Subcutaneous adipose tissue (tissue), 4 donors: ENCODE measurements at places on chromosomes 2 and 18. TPM values are rescaled to one million over a fixed set of nuclear protein-coding genes. Genes with fewer than 3 reads are reported as not detected.

SCN3A gene
- total RNA-seq, result 0.38 TPM

NMUR1 gene
- 3.3 TPM for total RNA-seq

KCNK3 gene
- 5.6 TPM for total RNA-seq

FIGN gene
- total RNA-seq, result 14.1 TPM

CXCR1 gene
- not detected for total RNA-seq

CYB5A gene
- total RNA-seq, result 514 TPM

ACMSD gene
- total RNA-seq, result not detected

NPHP1 gene
- total RNA-seq, result 5.7 TPM

TMEM127 gene
- 42.8 TPM for total RNA-seq

GPR155 gene
- 5.5 TPM for total RNA-seq

ANKRD30BL gene
- total RNA-seq, result not detected

IL37 gene
- not detected for total RNA-seq

LTBP1 gene
- total RNA-seq, result 13.7 TPM

NR4A2 gene
- 20.9 TPM for total RNA-seq

CPLX4 gene
- not detected for total RNA-seq

ATRAID gene
- total RNA-seq, result 677 TPM

TMEM17 gene
- 1.5 TPM for total RNA-seq

MZT2B gene
- 20.7 TPM for total RNA-seq

ME2 gene
- total RNA-seq, result 40.5 TPM

LOXHD1 gene
- total RNA-seq, result 3.2 TPM

ERMN gene
- not detected for total RNA-seq

SCN7A gene
- total RNA-seq, result 17.2 TPM

LYG2 gene
- total RNA-seq, result not detected

GYPC gene
- 146 TPM for total RNA-seq

ACVR1C gene
- total RNA-seq, result 120 TPM

ANKRD12 gene
- 38.6 TPM for total RNA-seq
